ENCODE measurements at places on chromosomes 1 and 21. TPM values are rescaled to one million over a fixed set of nuclear protein-coding genes. Genes with fewer than 3 reads are reported as not detected.

Gene OR2G3
- not detected for total RNA-seq

Gene OR2L3
- total RNA-seq = not detected

Gene AGO1
- total RNA-seq = 65.1 TPM

DNA sequence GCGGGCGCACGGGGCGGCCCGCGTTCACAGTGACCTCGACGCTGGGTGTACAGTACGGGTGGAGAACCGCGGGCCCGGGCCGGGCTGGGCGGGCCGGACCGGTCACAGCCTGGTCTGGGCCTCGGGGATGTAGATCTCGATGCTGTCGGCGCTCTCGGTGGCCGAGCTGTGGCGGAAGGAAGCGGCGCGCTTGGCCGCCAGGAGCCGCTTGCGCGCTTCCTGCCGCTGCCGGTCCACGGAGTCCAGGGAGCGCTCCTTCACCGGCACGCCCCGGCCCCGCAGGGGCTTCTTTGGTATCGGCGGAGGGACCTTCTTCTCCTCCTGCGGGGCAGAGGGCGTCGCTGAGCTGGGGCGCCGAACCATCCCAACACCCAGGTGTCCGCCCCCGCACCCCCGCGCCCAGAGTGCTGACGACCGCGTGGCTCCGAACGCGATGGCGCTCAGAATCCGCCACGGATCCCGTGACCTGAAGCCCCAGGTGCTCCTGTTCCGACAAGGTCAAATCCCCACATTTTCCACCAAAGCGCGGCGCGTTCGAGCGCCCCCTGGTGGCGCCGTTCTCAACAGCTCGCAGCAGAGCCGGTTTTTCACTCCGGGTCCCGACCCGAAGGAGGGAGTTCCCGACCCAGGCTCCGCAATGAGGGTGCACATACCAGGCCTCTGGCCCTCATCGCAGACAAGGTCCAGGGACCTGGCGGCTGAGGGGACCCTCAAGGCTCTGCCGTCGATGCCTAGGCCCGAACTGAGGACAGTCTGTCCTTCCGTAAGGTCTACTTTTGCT, 6.6 kb upstream of the SMIM12 start:
- DNase-seq = peak; percentile 91

DNA sequence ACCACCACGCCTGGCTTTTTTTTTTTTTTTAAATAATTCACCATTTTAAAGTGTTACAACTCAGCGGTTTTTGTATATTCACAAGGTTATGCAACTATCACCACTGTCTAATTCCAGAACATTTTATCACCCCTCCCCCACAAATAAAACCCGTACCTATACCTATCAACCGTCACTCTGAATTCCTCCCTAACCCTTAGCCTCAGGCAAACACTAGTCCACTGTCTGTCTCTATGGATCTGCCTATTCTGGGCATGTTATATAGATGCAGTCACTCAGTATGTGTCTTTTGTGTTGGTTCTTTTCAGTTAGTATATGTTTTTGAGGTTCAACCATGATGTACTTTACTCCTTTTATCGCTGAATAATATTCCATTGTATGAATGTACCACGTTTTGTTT, 19.3 kb upstream of the GRHL3 start:
- no peak for DNase-seq

DNA sequence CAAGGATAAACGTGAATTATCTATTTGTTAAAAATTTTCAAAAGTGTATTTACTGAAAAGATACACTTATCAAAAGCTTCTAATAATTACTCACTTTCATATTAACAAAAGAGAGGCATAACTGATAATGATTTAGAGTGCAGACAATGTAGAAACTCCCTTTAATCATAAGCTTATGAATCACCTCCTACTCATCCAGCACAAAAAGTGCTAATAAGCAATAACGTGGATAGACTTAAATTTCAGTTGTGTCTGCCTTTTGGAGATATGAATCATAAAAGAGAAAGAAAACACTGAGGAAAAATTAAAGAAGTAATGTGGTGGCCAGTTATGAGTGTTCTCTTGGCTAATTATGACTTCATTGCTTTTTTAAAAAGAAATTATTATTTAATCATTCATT, 827.6 kb upstream of the B3GALT2 start:
- no peak for DNase-seq

DNA sequence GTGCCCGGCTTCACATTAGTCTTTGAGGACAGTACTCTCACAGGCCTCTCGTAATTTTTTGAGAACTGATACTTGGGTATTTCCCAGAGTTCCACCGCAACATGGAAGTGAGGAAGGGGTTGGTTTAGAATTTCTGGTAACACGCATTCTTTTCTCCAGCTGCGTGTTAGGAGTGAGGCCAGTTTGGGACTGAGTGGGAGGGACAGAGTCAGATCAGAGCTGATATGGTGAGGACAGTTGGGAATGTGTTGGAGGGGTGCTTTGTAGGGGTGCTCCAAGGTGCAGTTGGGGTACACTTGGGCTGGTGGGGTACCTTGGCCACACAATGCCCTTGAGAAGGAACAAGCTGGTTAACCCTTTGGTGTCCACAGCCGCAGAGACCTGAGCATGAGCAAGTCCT, 6.7 kb downstream of the FBXO6 start:
- DNase-seq = no peak

Gene RASAL2
- 35.4 TPM for total RNA-seq

- DNase-seq = no peak
Measured at GRCh38 chr1:235925016-235925415, 58.3 kb upstream of the LYST start.

Gene HSPB7
- not detected for total RNA-seq

DNA sequence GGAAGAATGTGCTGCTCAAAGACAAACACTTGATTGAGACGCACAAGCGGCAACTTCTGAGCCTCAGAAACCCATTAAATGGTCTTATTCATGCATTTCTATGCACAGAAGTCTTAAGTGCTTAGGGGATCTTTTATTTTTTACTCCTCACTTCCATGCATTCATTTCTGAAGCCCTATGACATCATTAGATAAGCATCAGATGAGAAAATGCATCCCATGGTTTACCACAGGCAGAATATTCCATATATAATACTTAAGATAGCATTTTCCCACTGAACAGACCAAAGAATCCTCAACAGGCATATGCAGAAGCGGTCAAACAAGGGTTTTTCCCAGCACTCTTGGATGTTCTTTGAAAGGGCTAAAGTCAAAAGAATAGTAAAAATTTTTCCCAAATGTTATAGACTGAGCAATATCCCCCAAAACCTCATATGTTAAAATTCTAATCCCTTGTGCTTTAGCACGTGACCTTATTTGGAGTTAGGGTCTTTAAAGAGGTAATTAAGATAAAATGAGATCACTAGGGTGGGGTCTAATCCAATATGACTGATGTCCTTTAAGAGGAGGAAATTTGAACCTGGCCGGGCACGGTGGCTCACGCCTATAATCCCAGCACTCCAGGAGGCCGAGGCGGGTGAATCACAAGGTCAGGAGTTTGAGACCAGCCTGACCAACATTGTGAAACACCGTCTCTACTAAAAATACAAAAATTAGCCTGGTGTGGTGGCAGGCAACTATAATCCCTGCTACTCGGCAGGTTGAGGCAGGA, 22.6 kb upstream of the FAM89A start:
- no peak for DNase-seq

Gene TCHHL1
- not detected for total RNA-seq

DNA sequence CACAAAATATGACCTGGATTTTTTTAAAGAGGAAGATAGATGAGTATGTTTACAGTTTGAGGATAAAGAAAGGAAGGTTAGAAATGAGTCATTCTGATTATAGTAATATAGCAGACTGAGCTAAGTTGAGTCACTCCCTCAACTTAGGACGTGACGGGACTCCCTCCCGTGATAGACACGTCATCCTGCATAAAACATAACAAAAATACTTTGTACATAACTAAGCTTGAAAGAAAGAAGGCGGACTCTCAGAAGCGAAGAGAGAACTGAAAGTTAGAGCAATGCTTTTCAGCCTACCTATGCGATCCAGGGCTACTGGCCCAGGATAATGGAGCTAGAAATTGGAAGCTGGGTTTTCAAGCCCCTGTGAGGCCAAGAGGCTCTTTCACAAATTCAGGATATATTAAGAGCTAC, 53.0 kb upstream of the DESI2 start:
- DNase-seq = no peak

DNA sequence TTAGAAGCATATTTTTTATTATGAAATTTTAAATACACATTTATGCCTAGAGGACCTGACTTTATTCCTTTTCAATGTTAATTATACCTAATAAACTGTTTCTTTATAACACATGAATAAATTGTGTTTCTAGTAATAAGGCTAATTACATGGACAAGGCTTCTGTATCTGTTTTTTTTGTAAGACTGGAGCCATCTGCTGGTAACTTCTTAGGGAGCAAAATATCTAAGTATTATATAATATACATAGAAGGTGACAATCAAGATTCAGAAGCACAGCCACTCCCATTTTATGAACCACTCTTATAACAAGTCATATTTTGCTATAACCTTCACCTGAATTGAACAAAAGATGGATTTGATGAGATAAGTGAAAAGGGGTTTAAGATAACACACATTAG, 84.2 kb downstream of the LBR start:
- no peak for DNase-seq

- peak; percentile 78 for DNase-seq
Measured at GRCh38 chr1:202710070-202711045, at the start of gene SYT2. Gene SYT2 (minus strand): TSS chr1:202710454. CDS start chr1:202605772, 104,682 bp downstream.

Gene LCE2A
- total RNA-seq = not detected
